ENCODE measurements at places on chromosomes 1 and 21. TPM values are rescaled to one million over a fixed set of nuclear protein-coding genes. Genes with fewer than 3 reads are reported as not detected.

DNA sequence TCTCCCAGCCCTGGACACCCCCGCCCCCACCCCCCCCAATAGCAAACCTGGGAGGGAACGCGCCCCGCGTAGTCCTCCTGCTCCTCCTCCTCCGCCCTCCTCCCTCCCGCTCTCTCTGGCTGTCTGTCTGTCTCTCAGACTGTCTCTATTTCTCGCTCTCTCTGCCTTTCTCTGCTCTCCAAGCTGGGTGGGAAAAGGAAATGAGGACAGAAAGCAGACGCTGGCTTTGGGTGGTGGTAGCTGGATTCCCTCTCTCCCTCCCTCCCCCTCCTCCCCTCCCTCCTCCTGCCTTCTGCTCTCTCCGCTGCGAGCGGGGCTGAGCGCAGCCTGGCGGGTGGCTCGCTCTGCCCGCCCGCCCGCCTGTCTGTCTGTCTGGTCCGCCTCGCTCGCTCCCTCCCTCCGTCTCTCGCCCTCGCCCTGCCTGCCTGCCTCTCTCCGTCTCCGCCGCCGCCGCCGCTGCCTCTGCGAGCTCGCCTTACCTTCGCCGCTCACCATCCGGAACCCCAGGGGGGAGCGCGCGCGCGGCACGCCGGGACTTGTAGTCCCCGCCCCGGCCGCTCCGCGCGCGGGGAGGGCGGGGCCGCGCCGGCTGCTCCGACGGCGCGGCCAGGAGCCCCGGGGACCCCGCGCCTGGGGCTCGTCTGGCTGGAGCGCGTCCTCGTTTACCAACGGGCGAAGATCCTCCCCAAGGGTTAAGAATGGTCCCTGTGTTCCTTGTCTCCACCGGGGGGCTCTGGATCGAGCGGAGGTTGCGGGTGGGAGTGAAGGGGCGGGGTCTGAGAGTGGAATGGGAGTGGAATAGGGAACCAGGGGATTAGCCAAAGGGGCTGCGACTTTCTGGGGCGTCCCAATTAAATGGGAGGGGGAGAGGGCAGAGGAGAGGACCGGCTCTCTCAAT lies at the start of gene AHDC1:
Gene AHDC1 (minus strand): TSS at position 464 of the 898 bp plus-strand sequence. CDS start 52,029 bp downstream, outside the sequence.
- DNase-seq: peak; percentile 87

- no peak for DNase-seq
Observed at GRCh38 chr21:45582128-45582527, 39.9 kb upstream of the SLC19A1 start.

DNA sequence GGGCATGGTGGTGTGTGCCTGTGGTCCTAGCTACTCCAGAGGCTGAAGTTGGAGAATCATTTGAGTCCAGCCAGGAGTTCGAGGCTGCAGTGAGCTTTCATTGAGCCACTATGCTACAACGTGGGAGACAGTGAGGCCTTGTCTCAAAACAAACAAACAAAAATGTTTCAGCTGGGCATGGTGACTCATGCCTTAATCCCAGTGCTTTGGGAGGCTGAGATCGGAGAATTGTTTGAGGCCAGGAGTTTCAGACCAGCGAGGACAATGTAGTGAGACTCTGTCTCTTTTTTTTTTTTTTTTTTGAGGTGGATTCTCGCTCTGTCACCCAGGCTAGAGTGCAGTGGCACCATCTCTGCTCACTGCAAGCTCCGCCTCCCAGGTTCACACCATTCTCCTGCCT lies 5.0 kb upstream of the RPL5 start:
- DNase-seq: no peak

- DNase-seq: no peak
Observed at GRCh38 chr1:157137046-157137407, 1.2 kb downstream of the ETV3 start.

CNR2 gene
- total RNA-seq: 0.24 TPM

- DNase-seq: no peak
Observed at GRCh38 chr1:209342441-209343175, 240.9 kb upstream of the CAMK1G start.

DNA sequence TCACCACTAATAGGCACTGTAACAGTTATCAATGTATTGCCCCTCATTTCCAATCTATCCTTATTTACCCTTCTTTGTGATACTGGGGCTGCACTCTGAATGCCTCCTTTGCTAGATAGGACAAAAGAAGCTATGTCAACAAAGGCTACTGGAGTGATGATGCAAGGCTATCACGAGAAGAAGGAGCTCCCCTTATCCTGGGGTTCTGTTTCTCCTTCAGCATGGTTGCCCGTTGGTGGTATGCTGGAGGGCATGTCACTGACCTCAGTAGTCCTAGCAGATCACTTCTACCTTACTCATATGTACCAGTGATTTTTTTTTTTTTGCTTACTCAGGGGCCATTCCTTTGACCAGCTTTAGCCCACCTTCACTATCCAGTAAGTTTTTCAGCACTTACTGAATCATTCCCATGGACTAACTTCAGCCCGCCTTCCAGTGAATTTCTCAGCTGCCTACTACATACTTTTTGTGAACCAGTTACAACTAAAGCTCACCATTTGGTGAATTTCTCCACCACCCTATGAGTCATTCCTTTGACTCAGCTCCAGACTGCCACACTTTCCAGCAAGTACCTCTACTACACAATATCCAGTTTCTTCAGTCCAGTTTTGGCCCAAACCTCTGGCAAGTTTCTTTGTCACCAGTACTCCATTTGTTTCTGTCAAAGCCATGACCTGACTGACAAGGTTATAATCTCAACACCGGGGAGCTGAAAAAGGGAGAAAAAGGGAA lies 944.5 kb downstream of the KCNT2 start:
- no peak for DNase-seq

NBPF26 gene
- 13.8 TPM for total RNA-seq

GRCh38 chr1:73821520-73821919 lies 376.5 kb downstream of the LRRIQ3 start:
- no peak for DNase-seq

CCSAP gene
- total RNA-seq: 4.1 TPM

- no peak for DNase-seq
Observed at GRCh38 chr1:35851132-35851869, 31.7 kb upstream of the AGO1 start.

GRCh38 chr1:161096015-161096414 lies 2.1 kb upstream of the KLHDC9 start:
- no peak for DNase-seq

DNA sequence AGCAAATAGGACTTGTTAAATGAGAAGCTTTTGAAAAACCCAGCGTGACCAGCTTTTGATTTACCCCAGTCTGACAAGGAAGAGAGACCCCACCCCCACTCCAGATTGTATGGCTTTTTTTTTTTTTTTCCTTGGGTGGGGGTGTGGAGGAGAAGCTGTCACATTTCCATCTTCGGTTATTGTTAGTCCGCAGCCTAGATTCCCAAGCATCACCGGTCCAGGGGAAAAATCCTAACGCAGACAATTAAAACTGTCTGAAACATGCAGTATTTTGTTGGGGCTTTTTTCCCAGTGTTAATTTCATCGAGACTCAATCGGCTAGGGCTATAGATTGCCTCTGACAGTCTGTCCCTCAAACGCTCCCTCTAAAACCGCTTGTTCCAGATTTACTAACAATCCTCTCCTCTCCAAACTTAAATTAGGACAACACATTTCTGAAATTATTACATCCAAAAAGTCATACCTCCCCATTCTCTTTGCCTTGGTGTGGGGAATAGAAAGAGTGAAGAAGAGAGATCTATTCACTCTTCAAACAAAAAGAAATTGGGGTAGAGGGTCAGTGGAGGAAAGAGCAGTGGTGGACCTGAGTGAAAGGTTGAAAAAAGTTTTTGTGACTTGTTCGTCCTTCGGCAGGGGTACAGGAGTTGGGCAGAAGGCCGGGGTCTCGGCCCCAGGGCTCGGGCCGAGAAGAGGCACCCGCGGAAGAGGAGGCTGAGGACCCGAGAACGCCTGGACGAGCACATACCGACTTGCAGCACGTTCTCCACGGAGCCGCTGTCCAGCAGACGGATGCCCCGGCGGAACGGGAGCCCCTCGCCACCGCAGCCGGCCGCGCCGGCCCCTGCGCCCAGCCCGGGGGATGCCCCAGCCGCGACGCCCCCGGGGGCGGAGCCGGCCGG lies 1.1 kb downstream of the ZSWIM5 start:
- DNase-seq: no peak

DNA sequence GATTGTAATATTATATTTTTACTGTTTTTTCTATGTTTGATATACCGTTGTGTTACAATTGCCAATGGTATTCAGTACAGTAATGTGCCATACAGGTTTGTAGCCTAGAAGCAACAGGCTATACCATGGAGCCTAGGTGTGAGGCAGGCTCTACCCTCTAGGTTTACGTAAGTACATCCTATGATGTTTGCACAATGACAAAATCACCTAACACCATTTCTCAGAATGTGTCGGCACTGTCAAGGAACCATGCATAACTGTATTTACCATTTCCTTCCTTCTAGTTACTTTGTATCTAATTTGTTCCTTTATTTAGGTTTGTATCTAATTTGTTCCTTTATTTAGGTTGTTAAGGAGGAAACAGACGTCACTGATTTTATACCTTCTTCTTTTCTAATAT lies 9.9 kb downstream of the NPHP4 start:
- no peak for DNase-seq

LY9 gene
- total RNA-seq: 8.9 TPM

DNA sequence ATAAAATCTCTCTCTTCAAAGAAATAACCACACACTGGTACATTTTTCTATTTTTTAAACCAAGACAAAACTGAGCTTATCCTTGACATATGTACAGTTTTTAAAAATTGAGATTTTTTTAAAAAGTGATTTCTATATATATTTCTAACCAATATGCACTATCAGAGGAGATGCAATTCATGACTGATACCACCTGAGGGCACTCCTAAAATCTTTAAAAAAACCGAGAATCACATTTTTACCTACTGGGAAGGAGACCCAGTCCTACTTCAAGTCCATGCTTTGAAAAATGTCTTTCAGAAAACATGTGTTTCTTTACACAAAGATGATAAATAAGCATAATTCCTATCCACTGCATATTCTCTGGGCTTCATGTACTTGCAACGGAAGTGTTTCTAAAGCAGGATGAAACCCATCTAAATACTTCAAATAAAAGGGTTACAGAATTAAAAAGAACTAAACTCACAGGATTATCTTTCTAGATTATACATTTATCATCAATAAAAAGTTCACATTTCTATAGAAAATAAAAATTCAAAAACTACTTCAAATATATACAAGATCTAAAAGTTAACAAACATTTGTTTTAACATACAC lies 98.6 kb downstream of the ENAH start:
- no peak for DNase-seq

- DNase-seq: peak; percentile 25
Observed at GRCh38 chr1:184222652-184223052, 164.2 kb upstream of the C1orf21 start.

- no peak for DNase-seq
Observed at GRCh38 chr1:240245629-240246020, 153.9 kb downstream of the FMN2 start.

SHISA4 gene
- 0.40 TPM for total RNA-seq

DNA sequence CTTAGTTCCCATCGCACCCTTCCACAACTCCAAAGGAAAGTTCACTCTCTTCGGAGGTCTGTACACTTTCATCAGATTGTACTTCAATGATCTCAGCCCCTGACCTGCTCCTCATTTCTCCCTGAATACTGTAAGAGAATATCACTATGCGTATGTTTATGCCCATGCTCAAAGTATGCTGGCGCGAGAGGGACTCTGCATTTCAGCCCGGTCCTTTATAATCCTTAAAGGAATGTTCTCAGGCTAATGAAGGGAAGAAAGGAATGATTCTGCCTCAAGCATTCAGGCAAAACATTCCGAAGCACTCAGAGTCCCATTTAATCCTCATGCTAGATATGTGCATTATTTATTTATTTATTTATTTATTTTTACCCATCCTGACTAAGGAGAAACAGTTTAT lies 76.8 kb downstream of the PLD5 start:
- DNase-seq: no peak

GRCh38 chr1:151994956-151995355 lies 1.3 kb upstream of the S100A10 start:
- no peak for DNase-seq

ACKR1 gene
- total RNA-seq: not detected

PRCC gene
- 111 TPM for total RNA-seq

- no peak for DNase-seq
Observed at GRCh38 chr1:202644219-202645096, 65.8 kb downstream of the SYT2 start.

DNA sequence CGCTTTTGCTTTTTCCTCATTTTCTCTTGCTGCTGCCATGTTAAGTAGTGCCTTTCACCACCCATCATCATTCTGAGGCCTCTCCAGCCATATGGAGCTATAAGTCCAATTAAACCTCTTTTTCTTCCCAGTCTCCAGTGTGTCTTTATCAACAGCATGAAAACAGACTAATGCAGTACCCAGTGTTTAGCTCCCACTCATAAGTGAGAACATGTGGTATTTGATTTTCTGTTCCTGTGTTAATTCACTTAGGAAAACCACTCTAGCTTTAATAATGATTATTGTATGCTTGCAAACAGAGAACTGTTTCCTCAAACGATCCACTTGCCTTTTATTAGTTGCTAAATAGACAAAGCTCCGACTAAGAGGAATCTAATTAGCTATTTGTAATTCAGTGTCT lies 43.3 kb downstream of the IL23R start:
- no peak for DNase-seq

GRCh38 chr21:43644609-43645008 lies 14.7 kb downstream of the HSF2BP start:
- no peak for DNase-seq

DNA sequence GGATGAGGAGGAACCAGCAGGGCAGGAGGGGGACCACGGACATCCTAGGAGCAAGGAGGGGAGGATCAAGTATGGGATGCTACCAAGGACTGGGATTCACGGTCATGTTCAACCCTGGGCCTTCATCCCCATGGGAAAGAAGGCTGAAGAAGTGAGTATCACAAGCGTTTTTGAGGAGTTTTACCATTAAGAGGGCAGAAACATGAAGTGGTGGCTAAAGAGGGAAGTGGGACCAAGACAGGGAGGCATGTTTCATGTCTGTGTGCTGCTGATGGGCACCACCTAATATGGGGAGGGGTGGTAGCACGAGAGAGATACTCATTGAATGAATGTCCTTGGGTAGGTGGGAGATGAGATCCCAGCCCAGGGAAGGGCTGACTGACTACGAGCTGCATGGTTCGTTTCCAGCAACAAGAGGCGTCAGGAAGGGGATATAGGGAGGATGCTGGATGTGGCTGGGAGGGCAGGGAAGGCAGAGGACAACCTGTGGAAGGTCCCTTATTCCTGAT lies 11.3 kb upstream of the LSS start:
- no peak for DNase-seq

FCRL4 gene
- not detected for total RNA-seq

All from activated T-cell treated with anti-CD3 and anti-CD28 coated beads, Interleukin-2, amount 50 U/mL, for 4 hours (primary cell).